Aorta (tissue), 5 donors: ENCODE measurements at places on chromosomes 3 and 15.

- no peak for DNase-seq
Observed at GRCh38 chr3:85254738-85255137, 295.9 kb downstream of the CADM2 start.

DNA sequence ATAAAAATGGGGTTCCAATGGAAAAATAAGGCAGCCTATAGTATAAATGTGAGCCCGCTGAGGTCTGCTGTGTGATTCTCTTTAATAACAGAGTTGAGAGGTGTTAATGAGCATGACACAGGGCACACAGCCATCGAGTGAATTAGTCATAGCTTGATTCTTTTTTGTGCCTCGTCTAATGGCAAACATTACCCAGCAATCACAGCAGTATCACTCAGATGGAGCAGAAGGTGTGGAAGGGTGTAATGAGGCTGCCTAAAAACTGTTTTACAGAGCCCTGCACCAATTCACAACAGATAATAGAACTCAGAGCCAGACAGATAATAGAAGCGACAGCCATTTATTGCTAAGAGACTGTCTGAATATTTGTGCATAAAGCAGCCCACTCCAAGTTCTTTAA lies 178.6 kb upstream of the TPRG1 start:
- no peak for DNase-seq

- peak; percentile 49 for DNase-seq
Observed at GRCh38 chr3:1082108-1082507, 10.7 kb upstream of the CNTN6 start.

- DNase-seq = no peak
Observed at GRCh38 chr3:95731753-95732152, 1082.6 kb upstream of the EPHA6 start.

GRCh38 chr15:96687388-96688107 lies 357.0 kb downstream of the NR2F2 start:
- DNase-seq = no peak

DNA sequence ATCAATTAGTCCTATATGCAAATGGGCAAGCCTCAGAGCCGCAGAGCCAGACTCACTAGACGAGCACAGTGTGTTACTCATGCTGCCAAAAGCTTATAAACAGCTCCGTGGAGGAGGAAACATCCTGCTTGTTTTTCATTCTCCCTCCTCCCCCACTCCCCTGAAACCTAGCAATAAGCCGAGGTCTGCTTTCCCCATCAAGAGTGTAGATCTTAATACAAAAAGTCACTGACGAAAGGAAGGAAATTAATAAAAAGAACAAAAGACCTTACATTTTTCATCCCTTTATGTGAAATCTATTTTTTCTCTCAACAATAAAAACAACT lies 88.5 kb downstream of the XXYLT1 start:
- no peak for DNase-seq

DNA sequence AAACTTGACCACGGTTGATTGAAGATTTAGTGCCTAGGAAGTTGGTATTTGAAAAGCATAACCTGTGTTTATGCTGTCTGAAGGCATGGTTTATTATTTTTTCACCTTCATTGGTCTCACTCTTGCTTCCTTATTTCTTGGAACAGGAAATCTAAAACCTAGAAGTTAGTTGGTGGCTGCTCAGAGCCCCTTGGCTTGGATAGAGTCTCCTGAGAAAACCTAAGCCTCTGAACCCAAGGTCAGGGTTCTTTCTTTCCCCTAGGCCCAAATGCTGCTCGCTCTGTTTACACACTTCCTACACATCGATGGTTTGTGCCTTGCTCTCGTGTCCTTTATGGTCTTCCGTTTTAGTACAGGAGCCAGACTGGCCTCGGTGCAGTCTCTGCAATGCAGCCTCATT lies 82.2 kb downstream of the TRAK1 start:
- no peak for DNase-seq

GRCh38 chr15:37002041-37002672 lies 98.2 kb downstream of the MEIS2 start:
- no peak for DNase-seq

DNA sequence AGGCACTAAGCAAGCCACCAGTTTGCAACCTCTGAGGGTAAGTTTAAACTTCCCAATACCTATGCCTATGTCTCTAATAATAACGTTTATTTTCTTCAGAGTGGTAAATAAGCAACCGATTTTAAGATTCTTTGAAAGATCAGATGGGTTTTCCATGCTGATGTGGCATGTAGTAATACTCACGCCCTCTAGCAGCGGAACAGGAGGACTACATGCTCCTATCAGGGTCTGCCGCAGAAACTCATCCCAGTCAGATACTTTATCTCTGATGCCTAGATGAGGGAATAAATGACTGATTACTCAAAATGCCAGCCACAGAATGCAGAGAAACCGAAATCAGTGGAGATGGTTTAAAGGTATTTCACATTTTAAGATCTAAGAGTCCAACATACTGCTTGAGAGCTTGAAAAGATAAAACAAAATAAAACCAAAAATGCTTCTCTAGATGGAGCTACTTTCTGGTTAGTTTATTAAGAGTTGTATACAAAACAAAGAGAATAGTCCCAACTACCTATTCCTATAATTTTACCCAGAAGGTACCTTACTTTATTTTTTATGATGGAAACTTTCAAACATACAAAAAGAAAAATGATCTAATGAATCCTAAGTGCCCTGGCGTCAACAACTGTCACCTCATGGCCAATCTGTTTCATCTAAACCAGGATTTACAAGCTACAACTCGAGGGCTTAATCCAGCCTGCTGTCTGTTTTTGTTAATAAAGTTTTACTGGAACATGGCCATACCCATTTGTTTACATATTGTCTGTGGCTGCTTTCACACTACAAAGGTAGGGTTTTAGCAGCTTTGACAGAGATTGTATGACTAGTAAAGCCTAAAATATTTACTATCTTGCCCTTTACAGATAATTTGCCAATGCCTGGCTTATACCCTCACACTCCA lies 37.5 kb upstream of the STIMATE start:
- no peak for DNase-seq

DNA sequence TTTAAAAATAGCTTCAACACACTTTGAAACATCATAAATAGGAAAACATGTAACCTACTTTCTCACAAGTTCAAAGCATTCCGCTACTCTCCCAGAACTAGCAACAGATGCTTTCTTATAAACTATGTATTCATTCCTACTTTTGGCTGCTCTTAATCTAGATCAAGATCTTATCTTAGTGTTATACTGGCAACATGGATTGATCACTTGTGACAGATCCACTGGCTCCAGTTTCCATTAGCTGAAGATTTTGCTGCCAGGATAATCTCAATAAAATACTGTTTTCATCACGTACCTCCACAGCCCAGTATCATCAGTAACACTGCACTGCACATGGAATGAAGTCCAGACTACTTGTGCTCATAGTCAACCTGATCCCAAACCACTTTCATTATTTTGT lies 491.7 kb upstream of the AGTR1 start:
- no peak for DNase-seq

DNA sequence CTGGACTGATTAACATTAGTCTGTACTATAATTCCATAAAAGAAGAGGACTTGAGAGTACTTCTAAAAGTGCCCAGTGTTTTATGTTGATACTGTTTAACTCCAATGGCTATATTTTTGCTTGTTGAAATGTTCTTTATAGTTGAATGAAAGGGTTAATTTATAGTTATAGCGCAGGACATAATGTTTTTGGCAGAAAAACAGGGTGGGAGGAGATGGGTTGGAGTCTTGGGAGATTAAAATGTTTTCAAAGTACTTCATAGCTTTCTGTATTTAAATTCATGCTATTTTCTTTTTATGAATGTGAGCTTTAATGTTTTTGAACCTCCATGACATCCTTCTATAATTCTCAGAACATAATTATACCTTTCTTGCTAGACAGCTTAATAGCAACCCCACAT lies 108.2 kb downstream of the CNTN3 start:
- DNase-seq = no peak

DNA sequence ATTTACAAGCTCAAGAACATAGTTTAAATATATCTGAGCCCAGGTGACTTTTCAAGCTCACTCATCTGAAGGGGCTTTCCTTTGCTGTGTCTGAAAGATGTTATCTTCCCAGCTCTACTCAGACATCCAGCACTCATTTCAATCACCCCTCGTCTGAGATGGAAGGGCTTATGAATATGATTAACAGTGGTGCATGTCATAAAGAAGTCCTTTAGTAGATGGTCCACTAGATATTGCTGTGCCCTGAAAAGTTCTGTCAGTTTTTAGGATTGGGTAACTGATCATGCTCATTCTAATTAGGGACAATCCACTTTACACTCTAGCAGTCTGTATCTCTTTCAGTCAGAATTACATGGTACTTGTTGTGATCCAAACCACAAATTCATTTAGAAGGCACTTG lies 28.3 kb downstream of the RETNLB start:
- no peak for DNase-seq

- no peak for DNase-seq
Observed at GRCh38 chr3:70855149-70855548, 542.7 kb upstream of the MDFIC2 start.

DNA sequence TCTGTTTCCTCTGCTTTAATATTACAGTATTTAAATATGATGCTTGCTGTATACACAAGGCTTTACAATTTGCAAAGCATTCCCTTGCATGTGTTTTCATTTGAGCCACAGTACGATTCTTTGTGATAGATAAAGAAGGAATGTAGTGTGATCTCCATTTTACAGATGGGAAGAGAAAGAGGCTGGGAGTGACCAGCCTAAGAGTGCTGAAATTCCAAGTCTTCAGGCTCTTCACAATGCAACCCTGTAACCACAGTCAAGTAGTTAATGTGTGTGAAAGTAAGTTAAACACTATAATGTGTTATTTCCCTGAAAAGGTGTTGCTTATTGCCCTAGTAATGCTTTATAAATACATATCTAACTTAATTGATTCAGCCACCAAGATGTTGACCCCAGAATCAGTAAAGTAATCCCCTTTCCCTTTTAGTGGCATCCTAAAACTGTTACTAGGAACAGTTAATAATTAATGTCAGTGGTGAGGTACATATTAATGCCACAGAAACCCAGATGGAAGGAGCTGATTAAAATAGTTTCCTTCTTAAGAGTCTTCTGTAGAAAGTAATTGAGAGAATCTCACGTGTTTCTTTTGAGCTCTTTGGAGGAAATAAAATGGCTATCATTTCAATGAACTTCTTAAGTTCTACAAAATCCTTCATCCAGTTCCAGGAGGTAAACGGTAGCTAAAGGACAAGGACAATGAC lies 110.4 kb downstream of the IL12A start:
- DNase-seq = no peak

DNA sequence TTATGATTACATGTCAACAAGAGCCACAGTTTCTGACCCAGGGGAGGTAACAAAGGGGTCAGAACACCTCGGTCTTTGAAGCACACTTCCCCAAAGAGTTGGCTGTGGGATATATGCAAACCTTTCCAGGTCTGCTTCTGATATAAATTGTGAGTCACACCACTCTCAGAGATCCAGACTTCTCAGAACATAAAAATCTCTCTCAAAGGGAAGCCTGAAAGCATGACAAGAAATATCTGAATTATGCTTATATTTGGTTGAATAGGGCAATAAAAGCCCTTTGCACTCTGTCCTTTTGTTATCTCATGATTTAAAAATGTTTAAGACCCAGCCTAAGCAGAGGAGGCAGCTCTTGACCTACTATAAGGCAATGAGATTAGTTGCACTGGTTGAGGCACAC lies 56.8 kb downstream of the MYH15 start:
- DNase-seq = no peak

DNA sequence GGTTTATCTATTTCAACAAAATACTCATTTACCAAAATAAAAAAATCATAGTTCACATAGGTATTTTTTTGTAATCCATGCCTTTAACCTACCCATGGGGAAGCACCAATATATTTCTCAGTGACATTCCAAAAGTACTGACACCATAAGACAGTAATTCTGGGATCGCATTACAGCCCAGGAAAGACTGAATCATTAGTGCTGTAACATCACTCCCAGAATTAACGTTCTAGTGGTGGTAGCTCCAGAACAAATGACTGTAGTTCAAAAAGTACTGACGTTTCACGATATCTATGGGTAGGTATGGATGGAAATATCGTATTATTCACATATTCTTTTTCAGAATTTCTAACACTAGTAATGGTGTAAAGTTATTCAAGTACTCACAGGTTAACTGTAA lies 54.3 kb upstream of the NEK10 start:
- no peak for DNase-seq

- DNase-seq = peak; percentile 63
Observed at GRCh38 chr15:90000186-90001001, 730 bp upstream of the ZNF710 start.

DNA sequence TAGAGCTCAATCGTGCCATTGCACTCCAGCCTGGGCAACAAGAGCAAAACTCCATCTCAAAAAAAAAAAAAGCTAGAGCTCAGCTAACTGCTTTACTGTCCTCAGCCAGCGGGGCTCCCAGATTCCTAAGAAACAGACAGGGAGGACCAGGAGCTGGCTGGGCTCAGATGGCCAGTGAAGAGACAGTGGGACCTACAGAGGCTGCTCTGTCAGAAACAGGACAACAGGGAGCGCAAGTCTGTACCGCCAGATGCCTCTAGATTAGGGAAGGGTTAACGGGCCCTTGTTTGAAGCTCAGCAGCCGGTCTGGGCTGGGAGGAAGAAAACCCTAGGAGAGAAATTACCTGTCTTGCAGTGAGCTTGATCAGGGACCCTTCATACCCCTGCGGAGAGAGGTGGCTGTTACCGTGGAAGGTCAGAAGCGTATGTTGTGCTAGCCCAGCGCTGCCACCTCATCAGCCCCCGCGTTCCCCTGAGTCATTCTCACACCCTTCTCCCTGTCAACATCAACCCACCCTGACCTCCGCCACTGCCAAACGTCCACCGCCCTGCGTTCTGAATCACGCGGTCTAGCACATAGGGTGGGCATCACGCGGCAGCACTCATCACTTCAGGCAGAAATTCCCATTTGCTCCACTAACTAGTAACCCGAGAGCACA lies 25.3 kb downstream of the RBPMS2 start:
- no peak for DNase-seq

DNA sequence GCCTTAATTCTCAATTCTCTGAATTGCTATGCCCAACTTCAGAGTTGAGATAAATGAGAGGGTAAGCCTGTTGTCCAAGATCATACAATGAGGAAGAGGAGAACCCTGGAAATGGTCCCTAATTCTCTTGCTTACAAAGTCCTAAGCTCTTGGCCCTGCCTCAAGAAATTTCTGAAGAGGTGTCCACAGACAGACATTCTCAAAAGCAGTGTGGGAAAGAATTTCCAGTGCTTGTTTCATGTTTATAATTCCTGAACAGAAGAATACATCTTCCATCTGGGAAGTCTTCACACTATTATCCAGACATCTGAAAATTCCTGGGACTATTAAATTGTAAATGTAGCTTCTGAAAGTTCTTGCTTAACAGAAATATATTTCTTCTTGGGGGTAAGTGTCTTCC lies 166.8 kb upstream of the LRTM1 start:
- DNase-seq = no peak

DNA sequence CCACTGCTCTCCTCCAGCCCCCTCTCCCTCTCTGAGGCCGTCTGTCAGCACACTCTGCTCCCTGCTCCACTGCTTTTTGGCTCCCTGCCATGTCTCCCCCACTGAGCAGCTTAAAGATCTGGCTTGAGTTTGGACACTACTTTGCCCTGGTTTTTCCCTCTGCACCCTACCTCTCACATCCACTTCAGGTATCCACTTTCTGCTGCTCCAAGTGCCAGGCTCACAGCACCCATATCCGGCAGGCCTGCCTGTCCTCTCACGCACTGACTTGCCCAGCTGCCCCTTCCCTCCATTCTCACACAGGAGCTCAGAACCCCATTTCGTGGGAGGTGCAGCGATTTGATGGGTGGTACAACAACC lies 3.7 kb downstream of the DUOX1 start:
- DNase-seq = peak; percentile 50

GRCh38 chr3:71050166-71050537 lies 533.4 kb downstream of the FOXP1 start:
- DNase-seq = no peak
